ENCODE measurements at places on chromosomes 2 and 18.

GRCh38 chr2:58731488-58731869 lies 490.4 kb upstream of the FANCL start:
- DNase-seq: no peak

- no peak for DNase-seq
Measured at GRCh38 chr2:188345426-188345825, 53.8 kb downstream of the GULP1 start.

GRCh38 chr2:203626952-203627681 lies 79.3 kb upstream of the CD28 start:
- DNase-seq: no peak

- no peak for DNase-seq
Measured at GRCh38 chr2:141329964-141330363, 800.9 kb downstream of the LRP1B start.

GRCh38 chr2:72897785-72898584 lies 10.8 kb downstream of the SPR start:
- no peak for DNase-seq

GRCh38 chr2:98926601-98927000 lies 9.4 kb downstream of the CRACDL start:
- DNase-seq: no peak

DNA sequence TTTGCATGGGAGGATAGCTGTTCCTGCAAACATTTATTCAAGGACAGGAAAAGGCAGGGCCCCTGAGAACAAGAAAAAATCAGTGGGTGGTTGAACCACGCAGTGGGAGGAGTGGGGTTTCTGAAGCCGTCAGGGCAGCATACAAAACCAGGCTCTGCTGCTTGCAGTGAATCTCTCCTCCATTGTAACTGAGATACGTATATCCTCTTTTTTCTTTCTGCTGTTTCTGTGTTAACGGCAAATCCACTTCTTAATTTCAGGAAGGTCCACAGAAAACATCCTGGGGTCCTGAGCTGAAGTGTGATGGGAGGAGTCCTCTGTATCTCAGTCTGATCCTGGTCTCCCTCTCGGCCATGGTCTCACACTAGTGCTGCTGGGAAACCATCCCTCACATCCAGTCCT lies 27.2 kb upstream of the KCNF1 start:
- no peak for DNase-seq

DNA sequence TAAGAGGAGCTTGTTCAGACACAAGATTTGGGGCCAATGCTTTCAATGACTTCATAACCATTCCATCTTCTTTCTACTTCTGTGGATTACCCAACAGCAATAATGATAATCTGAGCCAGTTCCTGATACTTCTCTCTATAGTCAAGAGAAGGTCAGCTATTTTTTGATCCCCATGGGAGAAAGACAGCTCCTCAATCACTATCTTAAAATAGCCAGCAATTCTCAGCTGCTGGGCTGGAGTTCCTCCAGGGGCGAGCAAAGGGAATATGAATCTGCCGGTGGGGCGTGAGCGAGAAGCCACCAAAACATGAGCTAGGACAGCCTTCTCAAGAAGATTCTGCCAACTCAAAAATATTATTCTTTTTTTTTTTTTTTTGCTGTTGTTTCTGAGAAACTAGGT lies at the start of gene TMEM182:
Gene TMEM182 (plus strand): TSS at position 269 of the 400 bp plus-strand sequence. CDS start 187 bp downstream, outside the sequence.
- DNase-seq: no peak

DNA sequence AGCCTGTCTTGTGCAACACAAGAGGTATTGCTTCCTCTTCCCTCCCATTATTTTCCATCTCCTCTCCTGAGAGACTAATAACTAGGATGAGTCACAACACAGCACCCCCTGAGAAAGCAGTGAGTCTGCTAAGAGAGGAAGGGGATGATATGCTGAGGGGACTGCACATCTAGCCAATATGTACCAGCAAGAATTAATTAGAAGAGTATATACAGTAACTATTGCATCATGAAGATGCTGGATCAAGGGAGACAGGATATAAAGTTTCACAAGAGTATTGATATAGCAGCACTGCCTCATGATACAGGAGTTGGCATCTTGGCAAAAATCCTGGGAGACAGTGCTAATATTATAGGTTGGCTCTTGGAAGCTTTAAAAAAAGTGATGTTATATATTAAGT lies 289.9 kb upstream of the RBMS1 start:
- no peak for DNase-seq

DNA sequence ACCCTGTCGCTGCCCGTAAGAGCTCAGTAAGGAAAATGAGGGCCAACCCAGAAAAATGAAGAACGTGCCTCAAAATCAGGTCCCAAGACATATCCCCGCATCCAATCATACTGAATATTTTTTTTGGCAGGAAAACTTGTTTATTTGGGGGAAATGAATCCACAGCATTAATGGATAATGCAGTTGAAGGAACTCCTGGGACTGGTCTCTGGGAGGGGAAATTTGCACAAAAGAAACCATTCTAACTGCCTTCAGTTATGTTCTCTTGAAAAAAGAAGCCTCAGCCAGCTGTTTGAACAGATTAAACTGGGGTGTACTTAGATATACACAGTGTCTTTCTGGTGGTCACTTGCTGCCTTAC lies 61.3 kb downstream of the SPRED2 start:
- no peak for DNase-seq

GRCh38 chr2:96213379-96213778 lies 4.8 kb upstream of the STARD7 start:
- DNase-seq: no peak

Data from stimulated activated CD8-positive, alpha-beta memory T cell treated with anti-CD3 and anti-CD28 coated beads, Interleukin-7, amount 100 ng/mL, for 4 hours (primary cell).